ENCODE measurements at places on chromosomes 2 and 18.

DNA sequence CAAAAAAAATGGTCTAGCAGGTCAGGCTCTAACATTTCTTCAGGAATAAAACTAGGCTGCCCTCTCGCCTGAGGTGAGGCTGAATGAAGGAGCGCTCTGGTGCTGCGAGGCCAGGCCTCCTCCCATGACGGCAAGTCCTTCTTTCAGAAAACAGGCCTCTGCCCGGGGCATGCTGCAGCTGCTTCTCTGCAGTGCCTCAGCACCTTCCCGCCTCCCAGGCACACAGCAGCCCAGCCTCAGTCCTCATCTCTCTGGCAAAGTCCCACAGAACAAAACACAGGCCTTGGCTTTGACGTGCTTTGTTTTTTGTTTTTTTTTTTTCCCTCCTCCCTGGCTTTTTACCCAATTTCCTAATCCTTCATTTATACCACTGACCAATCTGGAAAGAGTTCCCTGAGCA, 74.8 kb downstream of the BCL11A start:
- no peak for DNase-seq

DNA sequence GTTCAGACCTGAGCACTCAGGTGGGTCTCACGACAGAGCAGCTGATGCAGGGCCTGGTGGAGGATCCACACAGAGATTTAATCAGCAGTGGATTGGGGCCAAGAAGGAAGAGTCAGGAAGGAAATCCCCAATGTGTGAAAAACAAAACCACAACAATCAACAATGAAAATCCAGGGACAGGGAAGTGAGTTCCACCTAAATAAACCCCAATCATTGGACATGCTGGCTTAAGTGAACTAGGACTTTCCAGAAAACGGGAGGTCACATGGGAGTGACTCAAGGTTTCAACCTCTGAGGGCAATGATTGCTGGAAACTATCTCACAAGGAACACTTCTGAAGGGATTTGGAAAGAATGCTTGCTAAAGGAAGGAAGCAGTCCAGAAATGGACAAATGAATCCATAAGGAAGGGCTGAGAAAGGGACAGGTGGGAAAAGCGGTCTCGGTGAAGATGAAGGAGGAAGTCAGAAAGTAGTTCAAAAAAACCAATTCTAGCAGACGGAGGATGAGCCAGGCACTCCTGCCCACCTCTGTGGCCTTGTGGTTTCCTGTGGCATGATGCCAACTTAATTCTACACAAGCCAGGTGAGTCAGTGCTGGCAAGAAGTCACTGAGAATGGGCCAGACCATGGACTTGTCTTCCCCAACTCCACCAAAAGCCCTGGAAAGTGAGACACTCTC, 15.4 kb upstream of the XDH start:
- DNase-seq: no peak

GRCh38 chr2:229996320-229996719, 72.4 kb downstream of the SLC16A14 start:
- DNase-seq: no peak

DNA sequence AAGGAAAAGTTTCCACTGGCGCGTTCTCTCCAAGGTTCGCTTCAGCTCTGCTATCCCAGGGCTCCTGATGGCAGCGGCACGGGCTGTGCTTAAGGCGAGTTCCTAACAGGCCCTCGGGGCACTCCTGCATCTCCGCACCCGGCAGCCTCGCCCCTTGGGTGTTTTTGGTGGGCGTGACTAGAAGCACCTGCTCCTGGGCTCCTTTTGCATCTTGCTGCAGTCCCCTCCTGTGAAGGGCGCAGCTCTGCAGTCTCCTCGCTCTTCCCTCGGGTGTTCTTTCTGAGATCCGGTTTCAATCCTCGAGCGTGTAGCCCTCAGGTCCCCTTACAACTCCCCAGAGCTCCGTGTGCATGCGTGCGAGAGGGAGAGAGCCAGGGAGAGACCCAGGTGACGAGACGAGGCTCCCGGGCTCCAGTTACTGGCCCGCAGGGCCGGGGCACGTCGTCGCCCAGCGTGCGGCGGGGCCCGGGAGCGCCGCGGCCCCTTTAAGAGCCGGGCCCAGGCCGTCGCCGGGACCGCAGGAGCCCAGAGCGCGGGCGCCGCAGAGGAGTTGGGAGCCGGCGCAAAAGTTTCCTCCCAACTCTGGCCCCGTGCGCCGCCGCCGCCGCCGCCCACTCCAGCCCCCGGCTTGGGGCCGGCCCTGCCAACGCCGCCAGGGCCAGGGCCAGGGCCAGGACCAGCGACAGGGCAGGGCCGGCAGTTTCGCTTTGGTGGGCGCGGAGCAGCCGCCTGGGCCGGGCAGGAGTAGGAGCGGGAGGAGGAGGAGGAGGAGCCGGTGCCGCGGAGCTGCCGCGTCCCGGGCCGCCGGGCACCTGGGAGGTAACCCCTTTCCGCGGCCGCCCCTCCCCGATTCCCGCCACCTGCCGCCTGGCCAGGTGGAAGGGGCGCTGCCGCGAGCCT, at the start of gene PARD3B:
PARD3B (plus strand) TSS at position 515 of the 900 bp plus-strand sequence. CDS start 525 bp downstream, outside the sequence.
- no peak for DNase-seq

DNA sequence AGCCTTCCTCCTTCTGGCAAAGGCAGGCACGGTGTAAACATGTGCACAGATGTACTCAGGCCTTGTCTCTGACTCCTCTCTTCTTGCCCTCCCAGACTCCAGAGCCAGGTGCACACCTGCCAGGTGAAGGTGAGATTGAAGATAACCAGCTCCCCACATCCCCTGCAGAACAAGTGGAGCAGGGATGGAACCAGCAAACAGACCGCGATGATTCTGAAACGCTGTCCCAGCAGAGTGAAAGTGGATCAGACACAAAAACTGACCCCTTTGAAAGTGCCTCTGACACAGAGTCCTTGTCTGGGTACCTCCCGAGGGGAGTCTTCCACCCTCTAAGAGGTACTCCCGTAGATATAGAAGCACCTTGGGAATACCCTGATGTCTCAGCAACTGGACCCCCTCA, 77.2 kb downstream of the ARHGEF4 start:
- DNase-seq: no peak

DNA sequence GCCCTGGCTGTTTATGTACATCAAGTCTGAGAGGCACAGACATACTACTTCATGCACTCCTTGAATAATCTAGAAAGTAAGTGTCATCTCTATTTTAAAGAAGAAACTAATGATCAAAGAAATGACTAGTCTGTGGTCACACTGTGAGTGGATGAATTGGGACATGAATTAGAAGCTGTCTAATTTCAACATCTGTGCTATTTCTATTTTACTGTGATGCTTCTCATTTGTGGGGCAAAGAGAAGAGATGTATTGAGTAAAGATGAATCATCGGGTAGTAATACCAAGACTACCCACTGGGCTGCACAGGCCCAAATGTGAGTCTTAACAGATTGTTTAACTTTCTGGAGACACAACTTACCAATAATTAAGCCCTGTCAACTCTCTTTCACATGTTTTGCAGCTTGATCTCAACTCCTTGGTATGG, 42.4 kb upstream of the MTIF2 start:
- no peak for DNase-seq

- DNase-seq: no peak
These were observed 162.1 kb downstream of the MYO3B start for GRCh38 chr2:170339750-170340692.

DNA sequence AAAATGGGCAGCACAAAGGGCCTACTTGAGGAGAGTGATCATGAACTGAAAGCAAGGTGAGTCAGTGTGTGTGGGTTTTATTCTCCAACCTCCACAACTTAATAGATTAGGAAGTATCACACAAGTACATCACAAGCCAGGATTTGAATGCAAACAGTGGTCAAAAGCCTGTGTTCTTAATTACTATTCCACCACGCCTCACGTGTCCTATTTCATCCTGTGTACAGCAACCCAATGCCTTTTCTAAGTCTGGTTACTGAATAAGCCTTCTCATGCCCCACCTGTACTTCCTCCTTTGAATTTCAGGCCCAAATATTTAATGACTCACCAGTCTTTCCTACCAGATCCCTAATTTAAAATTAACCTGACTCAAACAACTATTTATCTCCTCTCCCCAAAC, 755.7 kb upstream of the SLC8A1 start:
- DNase-seq: no peak

DNA sequence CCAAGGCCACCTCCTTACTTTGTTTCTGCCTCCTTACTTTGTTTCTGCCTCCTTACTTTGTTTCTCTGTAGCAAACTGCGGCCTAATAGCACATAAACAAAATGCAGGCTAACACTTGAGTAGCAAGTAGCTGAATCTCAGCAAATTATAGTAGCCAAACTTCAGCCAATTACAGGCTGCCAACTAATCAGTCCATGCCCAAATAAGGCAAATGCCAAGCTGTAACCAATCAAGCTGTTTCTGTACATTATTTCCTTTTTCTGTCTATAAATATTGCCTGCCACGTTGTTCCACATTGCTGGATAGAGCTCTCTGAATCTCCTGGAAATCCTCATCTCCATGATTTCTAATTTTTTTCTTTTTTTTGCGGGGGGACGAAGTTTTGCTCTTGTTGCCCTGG, 28.7 kb upstream of the FRZB start:
- DNase-seq: no peak

- DNase-seq: no peak
These were observed 68.1 kb upstream of the DAPL1 start for GRCh38 chr2:158726911-158727592.

DNA sequence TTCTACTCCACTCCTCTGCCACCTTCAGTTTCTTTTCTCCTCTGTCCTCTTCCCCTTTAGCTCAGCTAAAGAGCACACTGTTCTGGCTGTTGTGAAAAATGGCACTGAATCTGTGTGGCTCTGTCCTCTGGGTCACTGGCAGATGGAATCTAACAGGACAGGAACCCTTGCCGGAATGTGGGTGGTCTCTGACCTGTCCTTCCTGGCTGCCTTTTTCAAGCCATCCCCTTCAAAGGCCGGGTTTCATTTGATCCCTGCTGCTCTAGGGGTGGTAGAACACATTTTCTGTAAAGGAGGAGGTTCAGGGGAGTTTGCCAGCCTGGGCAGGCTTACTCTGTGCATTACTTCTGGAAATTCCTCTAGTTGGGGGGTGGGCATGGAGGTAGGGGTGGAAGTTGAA, 29.9 kb downstream of the MTCL1 start:
- no peak for DNase-seq

- DNase-seq: no peak
These were observed 44.1 kb downstream of the FARP2 start for GRCh38 chr2:241399941-241400922.

DNA sequence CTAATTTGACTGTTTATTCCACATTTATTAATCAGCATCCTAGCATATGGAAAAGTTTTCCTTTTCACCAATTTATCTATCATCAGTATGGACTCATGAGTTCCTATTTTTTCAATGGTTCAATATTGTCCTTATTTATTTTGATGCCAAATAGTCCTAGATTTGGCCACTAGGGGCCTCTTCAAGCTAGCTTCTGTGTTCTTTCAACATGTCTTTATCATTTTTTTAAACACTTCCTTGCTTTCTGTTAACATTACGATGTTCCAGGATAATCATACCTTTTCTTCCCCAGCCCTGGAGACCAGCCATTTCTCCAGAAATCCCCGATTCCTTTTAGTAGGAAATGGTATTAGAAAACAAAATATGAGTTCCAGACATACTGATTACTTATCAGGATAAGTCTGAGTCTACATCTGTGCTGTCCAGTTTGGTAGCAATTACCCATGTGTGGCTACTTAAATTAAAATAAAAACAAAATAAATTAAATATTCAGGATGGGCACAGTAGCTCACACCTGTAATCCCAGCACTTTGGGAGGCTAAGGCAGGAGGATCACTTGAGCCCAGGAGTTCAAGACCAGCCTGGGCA, 70.6 kb downstream of the RPE start:
- no peak for DNase-seq

GRCh38 chr2:144796164-144796563, 276.2 kb upstream of the ZEB2 start:
- DNase-seq: no peak

- no peak for DNase-seq
These were observed 15.2 kb downstream of the CAPG start for GRCh38 chr2:85394976-85395375.

GRCh38 chr18:11801573-11801972, 49.6 kb upstream of the CHMP1B start:
- no peak for DNase-seq

GRCh38 chr2:106644623-106645022, 157.5 kb downstream of the CD8B2 start:
- no peak for DNase-seq

- DNase-seq: no peak
These were observed 123.9 kb downstream of the MAP2 start for GRCh38 chr2:209547726-209548125.

DNA sequence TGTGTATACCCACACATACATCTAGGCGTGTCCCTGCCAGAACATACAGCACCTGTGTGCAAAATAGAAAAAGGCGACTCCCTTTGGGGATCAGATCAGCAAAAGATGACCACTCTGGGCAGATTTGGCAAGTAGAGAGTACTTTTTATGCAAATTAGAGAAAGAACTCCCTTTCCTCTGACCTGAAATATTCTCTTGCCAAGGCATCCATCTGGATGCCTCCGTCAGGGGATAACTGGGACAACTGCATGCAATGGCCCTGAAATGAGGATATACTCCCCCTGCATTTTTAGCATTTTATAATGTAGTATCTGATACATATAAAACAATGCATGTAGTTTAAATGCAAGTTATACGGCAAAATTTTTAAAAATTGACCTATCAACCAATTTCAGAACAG, 247.7 kb downstream of the ICOS start:
- DNase-seq: no peak

- DNase-seq: no peak
These were observed 89.3 kb upstream of the TMEM247 start for GRCh38 chr2:46390036-46390435.

GRCh38 chr2:239921843-239922242, 103.3 kb downstream of the NDUFA10 start:
- no peak for DNase-seq

GRCh38 chr2:222451224-222451674, 26.9 kb downstream of the SGPP2 start:
- DNase-seq: no peak

- no peak for DNase-seq
These were observed 37.4 kb downstream of the ACTR2 start for GRCh38 chr2:65264821-65265670.

DNA sequence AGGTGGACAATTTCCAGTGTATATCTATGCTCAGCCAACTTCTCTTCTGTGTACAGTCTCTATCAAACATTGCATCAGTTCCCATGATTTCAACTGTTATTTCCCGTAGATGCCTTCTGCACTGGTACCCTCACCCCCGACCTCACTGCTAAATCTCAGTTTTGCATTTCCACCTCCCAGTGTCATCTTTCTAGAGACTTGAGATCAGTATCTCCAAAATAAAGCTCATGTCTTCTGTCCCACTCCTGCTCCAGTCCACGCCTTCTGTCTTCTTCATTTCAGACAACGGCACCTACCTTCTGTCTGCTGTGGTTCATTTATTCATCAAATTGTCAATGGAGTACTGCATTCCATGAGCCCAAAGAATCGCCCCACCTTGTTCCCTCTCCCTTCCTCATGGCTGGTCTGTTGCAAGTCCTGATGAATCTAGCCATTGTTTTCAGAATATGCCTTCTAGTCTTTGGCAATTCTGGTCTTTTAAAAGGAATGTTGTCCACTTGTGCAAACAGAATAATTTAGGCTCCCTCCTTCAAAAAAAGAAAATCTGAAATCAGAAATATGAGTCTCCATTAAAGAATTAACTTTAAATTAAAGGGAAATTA, 23.3 kb upstream of the NPAS2 start:
- DNase-seq: no peak

- no peak for DNase-seq
These were observed 581.4 kb downstream of the SOCS6 start for GRCh38 chr18:70870292-70870691.

Measured in CD4-positive, alpha-beta T cell treated with Interleukin-15 for 1 hour (primary cell).